Mesothelial cell of epicardium (in vitro differentiated cells): ENCODE measurements at places on chromosomes 12 and 14. TPM values are rescaled to one million over a fixed set of nuclear protein-coding genes. Genes with fewer than 3 reads are reported as not detected.

Gene GPX2
- 0.58 to 0.63 TPM (median 0.61 TPM) in 3 replicates for total RNA-seq

Gene JAG2
- 33.7 to 38.9 TPM (median 33.9 TPM) in 3 replicates for total RNA-seq

Gene CNTN1
- 17.8 to 22.4 TPM (median 20.7 TPM) in 3 replicates for total RNA-seq

Gene KLHDC1
- total RNA-seq = 4.9 to 6.6 TPM (median 6.6 TPM) in 3 replicates

Gene PLEKHG7
- total RNA-seq = not detected in 3 replicates

Gene ALX1
- total RNA-seq = 12.4 to 14.2 TPM (median 12.7 TPM) in 3 replicates

Gene C12orf50
- 0.07 to 0.22 TPM (median 0.13 TPM) in 3 replicates for total RNA-seq

Gene BTBD7
- 52.1 to 58.4 TPM (median 52.3 TPM) in 3 replicates for total RNA-seq

Gene DCN
- total RNA-seq = 1,349 to 1,406 TPM (median 1,402 TPM) in 3 replicates

Gene OR4Q2
- total RNA-seq = not detected in 3 replicates

Gene SPIC
- not detected in 3 replicates for total RNA-seq

Gene SDR9C7
- total RNA-seq = 0.20 to 0.40 TPM (median 0.29 TPM) in 3 replicates

Gene RAD51AP1
- total RNA-seq = 14.0 to 17.3 TPM (median 16.3 TPM) in 3 replicates

Gene PITPNM2
- total RNA-seq = 5.9 to 7.5 TPM (median 7.0 TPM) in 3 replicates

Gene FGD6
- 17.5 to 18.2 TPM (median 18.0 TPM) in 3 replicates for total RNA-seq

Gene GLS2
- 2.2 to 2.9 TPM (median 2.9 TPM) in 3 replicates for total RNA-seq

Gene MUCL1
- total RNA-seq = not detected in 3 replicates

Gene GNB3
- 22.9 to 24.3 TPM (median 23.0 TPM) in 3 replicates for total RNA-seq

Gene SIX6
- total RNA-seq = not detected in 3 replicates

Gene SLC6A15
- 9.6 to 14.5 TPM (median 9.6 TPM) in 3 replicates for total RNA-seq

Gene LHX5
- total RNA-seq = not detected in 3 replicates

Gene TTLL5
- total RNA-seq = 42.5 to 45.8 TPM (median 45.2 TPM) in 3 replicates

Gene GPR162
- total RNA-seq = 10.8 to 11.5 TPM (median 11.0 TPM) in 3 replicates

Gene MMP19
- 3.1 to 3.3 TPM (median 3.3 TPM) in 3 replicates for total RNA-seq

Gene POP5
- 32.6 to 38.6 TPM (median 33.7 TPM) in 3 replicates for total RNA-seq

Gene MRPL52
- 67.4 to 77.0 TPM (median 74.4 TPM) in 3 replicates for total RNA-seq

Gene MMP17
- total RNA-seq = 1.8 to 2.0 TPM (median 1.9 TPM) in 3 replicates

Gene GDF3
- not detected in 3 replicates for total RNA-seq

Gene NFYB
- 36.0 to 40.2 TPM (median 36.7 TPM) in 3 replicates for total RNA-seq

Gene TAS2R30
- 5.4 to 7.2 TPM (median 6.2 TPM) in 3 replicates for total RNA-seq

Gene CHGA
- not detected in 3 replicates for total RNA-seq

Gene POLE2
- 8.3 to 9.3 TPM (median 8.5 TPM) in 3 replicates for total RNA-seq

Gene DNM1L
- 84.7 to 88.9 TPM (median 86.9 TPM) in 3 replicates for total RNA-seq

Gene TAS2R9
- 0.50 to 0.64 TPM (median 0.56 TPM) in 3 replicates for total RNA-seq

Gene LTBP2
- 2.9 to 3.4 TPM (median 3.4 TPM) in 3 replicates for total RNA-seq

Gene MYH6
- not detected in 3 replicates for total RNA-seq

Gene SIRT4
- 3.9 to 4.6 TPM (median 4.3 TPM) in 3 replicates for total RNA-seq

Gene GLT8D2
- total RNA-seq = 10.1 to 13.1 TPM (median 11.1 TPM) in 3 replicates

Gene PMCH
- not detected in 3 replicates for total RNA-seq

Gene PTPRR
- 0.38 to 0.60 TPM (median 0.52 TPM) in 3 replicates for total RNA-seq

Gene KRT82
- total RNA-seq = not detected in 3 replicates

Gene NPAS3
- 5.2 to 6.9 TPM (median 6.4 TPM) in 3 replicates for total RNA-seq

Gene STX2
- total RNA-seq = 14.0 to 17.3 TPM (median 16.7 TPM) in 3 replicates

Gene DNAH10
- 2.0 to 2.7 TPM (median 2.5 TPM) in 3 replicates for total RNA-seq

Gene SLC35F4
- total RNA-seq = not detected in 3 replicates

Gene ACRBP
- total RNA-seq = 2.7 to 3.7 TPM (median 3.5 TPM) in 3 replicates

Gene NANOG
- total RNA-seq = 0.32 to 0.58 TPM (median 0.42 TPM) in 3 replicates

Gene SPX
- not detected in 3 replicates for total RNA-seq

Gene IL23A
- 0.51 to 0.76 TPM (median 0.72 TPM) in 3 replicates for total RNA-seq

Gene ENDOU
- 0.11 to 0.51 TPM (median 0.29 TPM) in 3 replicates for total RNA-seq

Gene GLIPR1L2
- total RNA-seq = 0.89 to 1.6 TPM (median 1.4 TPM) in 3 replicates

Gene MYF6
- 0.16 to 0.22 TPM (median 0.20 TPM) in 3 replicates for total RNA-seq

Gene MMP14
- total RNA-seq = 302 to 306 TPM (median 304 TPM) in 3 replicates

Gene AKAP3
- 1.0 to 1.6 TPM (median 1.5 TPM) in 3 replicates for total RNA-seq

Gene KRT83
- total RNA-seq = not detected in 3 replicates

Gene CCDC197
- total RNA-seq = not detected in 3 replicates

Gene PRIMA1
- total RNA-seq = 1.5 to 2.3 TPM (median 2.0 TPM) in 3 replicates

Gene NEUROD4
- not detected in 3 replicates for total RNA-seq

Gene FAR2
- 7.0 to 7.4 TPM (median 7.2 TPM) in 3 replicates for total RNA-seq

Gene TAS2R10
- 2.5 to 3.2 TPM (median 2.7 TPM) in 3 replicates for total RNA-seq
